ENCODE measurements at places on chromosomes 11 and 22. TPM values are rescaled to one million over a fixed set of nuclear protein-coding genes. Genes with fewer than 3 reads are reported as not detected.
A peak's percentile ranks its signal among the peaks of the same experiment; 100 is the strongest.

DNA sequence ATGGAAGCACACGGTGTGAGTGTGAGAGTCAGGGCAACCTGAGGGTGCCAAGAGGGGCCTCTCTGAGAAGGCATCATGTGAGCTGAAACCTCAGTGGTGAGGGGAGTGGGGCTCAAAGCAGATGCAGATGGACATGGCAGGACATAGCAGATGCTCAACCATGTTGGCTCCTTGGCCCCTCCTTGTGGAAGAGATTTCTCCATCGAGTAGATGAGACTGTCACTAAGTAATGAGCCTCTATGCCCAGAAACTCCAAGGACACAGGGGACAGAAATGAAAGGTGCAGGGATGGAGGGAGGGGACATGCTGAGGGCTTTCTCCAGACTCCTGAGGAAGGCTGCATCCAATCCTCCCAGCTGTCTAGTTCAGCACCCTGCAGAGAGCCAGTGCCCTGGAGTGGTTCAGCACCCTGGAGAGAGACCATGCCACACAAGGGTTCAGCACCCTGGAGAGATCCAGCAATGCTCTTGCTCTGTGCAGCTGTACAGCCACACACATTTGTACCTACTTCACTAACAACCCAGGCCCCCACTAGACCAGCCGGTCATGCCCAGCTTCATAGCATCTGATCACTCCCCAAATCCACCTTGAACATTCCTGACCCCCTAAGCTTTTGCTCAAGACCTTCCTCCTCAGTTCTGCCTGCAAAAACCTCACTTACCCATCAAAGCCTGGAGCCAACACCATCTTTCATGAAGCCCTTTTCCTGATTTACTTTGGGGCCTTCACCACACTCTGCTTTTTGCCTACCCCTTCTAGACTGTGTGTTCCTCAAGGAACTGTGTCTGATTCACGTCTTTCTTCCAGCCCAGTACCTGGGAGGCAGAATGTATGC lies 252.0 kb downstream of the CTTN start:
- DNase-seq = peak; percentile 83

DNA sequence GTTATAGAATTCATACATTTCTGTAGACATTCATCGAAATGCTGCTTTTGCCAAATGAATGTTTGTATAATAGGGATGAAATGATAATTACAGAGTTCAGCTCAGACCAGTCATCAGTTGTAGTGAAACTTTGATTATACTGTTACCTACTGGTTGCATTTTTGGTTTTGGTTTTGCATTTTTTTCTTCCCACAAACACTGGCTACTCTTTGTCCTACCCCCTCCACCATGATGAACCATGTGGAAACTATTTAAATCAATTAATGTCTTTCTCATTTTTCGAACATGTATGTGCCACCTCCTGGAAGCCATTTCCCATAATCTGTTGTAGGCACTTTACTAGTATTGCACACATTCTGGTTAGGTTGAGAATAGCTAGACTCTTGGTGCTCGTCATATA lies 75.3 kb upstream of the MTNR1B start:
- no peak for DNase-seq

GRCh38 chr11:71425409-71425808 lies 22.8 kb downstream of the DHCR7 start:
- no peak for DNase-seq

DNA sequence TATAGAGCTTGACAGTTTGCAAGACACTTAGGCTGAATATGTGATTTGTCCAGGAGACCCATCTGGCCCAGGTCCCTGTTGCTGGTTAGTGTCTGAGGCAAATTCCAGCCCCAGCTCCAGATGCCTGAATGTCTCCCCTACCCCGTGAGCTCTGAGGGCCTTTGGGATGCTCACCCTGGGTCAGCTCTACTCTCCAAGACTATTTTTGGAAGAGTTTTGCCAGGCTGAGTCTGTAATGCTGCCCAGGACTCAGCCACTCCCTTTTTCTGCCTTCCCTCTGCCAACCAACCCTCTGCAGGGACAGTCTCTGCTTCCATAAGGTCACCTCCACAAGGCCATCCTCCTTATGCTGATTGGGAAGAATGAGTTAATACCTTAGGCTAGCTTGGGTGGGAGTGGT lies 66.3 kb downstream of the CABIN1 start:
- no peak for DNase-seq

- DNase-seq = no peak
Observed at GRCh38 chr11:43962383-43963278, 20.2 kb downstream of the C11orf96 start.

KCNK4 gene
- total RNA-seq = 0.31 TPM

ANGPTL5 gene
- not detected for total RNA-seq

- DNase-seq = no peak
Observed at GRCh38 chr11:118651820-118652219, 27.6 kb downstream of the TREH start.

DNA sequence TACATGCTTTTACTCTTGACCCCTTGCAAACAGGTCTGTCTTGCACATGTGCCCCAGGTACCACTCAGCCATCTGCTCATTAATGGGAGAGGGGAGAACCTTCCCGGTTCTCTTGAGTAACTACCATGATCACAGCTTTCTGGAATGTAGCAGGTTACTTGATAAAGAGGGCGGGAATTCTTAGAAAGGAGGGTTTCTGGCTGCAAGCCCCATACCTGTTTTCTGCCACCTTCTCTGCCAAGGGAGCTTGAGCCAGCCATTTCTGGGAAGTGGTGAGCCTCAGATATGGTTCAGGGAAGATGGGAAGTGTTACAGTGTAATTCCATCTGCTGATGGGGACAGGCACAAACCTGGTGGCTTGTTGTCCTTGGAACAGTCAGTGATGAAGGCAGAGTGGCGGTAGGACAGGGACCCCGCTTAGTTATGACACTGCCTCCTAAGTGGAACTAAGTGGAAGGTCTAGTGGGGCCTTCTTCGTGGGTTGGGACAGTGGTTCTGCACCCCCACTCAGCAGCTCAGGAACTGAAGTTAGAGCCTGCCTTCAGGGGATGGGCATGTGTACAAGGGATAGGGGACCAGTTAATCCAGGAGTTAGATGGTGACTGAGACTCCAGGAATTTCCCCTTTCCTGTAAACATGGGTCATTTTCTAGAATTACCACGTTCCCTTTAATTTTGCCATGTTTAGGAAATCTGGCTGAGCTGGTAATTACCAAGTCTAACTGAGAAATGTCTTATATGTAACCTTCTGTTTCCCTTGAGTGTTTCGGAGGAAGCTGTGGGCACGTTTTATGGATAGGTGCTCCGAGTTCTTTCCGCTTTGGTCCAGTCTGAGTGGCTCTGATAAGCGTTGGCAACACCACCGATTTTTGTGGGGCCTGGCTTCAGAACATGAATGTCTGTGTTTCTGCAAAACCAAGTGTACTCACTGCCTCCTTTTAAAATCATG lies 35.3 kb downstream of the BCR start:
- no peak for DNase-seq

DNA sequence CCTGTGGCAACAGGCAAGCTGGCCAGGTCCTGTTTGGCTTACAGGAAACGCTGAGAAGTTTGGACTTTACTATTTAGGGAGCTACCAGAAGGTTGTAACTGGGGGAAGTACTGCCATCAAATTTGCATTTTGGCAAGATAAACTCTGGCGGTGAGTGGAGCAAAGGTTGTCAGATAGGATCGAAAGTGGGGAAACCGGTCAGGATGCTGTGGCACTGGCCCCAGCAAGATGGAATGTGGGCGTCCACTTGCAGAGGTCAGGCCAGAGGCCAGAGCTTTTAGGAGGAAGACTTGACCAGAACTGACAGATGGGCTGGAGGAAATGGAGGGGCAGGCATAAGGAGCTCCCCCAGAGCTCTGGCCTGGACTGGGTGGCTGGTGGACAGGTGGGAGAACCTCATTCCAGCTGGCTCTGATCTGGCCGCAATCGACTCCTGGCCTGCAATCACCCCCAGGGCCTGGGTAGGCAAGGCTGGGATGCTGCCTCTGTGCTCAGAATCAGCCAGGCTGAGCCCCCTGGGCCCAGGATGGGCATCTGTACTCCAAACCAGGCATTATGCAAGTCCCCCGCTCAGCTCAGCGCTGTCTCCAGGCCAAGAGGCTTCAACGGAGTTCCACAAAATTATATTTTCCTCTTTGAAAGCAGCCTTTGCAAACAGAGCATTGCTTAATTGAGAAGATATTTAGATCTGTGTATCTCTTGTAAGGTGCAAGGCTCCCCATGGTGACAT lies 178.3 kb upstream of the NECTIN1 start:
- no peak for DNase-seq

TTC28 gene
- total RNA-seq = 12.6 TPM

SLC5A1 gene
- not detected for total RNA-seq

GRCh38 chr11:71179877-71180605 lies 72.3 kb downstream of the SHANK2 start:
- peak; percentile 15 for DNase-seq

DNA sequence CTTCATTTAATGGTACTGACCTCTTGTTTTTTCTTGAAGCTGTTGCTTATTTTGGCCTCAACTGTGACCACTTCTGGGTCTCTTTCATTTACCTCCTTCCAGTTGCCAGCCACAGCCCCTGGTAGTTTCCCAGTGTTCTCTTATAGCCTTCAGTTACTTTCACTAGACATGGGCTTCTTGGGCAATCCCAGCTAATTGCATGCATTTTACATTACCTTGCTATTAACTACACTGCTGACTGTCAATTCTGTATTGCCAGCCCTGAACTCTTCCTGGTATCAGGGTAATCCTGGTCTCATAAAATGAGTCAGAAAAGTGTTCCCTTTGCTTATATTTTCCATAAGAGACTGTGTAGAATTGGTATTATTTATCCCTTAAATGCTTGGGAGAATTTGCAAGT lies 195.8 kb upstream of the LARGE1 start:
- DNase-seq = no peak

PLEKHB1 gene
- total RNA-seq = 34.0 TPM

KCNA4 gene
- not detected for total RNA-seq

GRCh38 chr11:64918017-64918416 lies 1.0 kb upstream of the ATG2A start:
- DNase-seq = no peak

DNA sequence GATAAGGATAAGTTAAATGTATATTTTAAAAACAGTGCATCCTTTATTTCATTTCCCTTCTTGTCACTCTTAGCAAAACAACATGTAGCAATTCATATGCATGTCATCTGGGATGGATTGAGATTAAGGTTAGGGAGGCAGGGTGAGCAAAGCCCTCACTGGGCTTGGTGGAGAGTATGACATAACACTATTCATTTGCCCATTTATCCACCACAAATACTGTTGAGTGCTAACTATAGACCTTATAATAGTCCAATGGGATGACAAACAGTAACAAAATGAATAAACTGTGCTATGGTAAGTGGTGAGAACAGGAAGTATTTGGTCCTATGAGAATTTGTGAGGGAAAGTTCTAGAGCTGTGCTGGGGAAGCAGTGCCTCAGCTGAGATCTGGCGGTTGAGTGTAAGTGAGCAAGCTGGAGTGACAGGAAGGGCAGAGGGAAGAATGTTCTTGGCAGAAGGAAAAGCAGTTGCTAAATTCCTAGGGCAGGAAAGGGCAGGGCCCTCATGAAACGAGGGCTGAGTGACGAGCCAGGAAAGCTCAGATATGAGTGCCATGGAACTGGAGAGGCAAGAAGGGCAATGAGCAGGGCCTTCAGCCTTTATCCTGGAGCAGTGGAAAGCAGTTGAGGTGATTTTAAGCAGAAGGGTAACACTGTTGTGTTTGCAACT lies 6.7 kb downstream of the HSD17B12 start:
- no peak for DNase-seq

GRCh38 chr22:40030758-40031095 lies 36.0 kb downstream of the FAM83F start:
- peak; percentile 53 for DNase-seq

- DNase-seq = no peak
Observed at GRCh38 chr22:17570851-17571631, 7.7 kb downstream of the SLC25A18 start.

SPI1 gene
- not detected for total RNA-seq

CECR2 gene
- total RNA-seq = 154 TPM

TRIM22 gene
- total RNA-seq = 79.9 TPM

- DNase-seq = peak; percentile 33
Observed at GRCh38 chr11:7079545-7080135, 9.2 kb upstream of the RBMXL2 start.

ALG9 gene
- total RNA-seq = 25.5 TPM

ARRB1 gene
- total RNA-seq = 22.1 TPM

PARVG gene
- 1.3 TPM for total RNA-seq

GRCh38 chr11:13108416-13108815 lies 99.3 kb downstream of the RASSF10 start:
- no peak for DNase-seq

UPK3A gene
- not detected for total RNA-seq

DNA sequence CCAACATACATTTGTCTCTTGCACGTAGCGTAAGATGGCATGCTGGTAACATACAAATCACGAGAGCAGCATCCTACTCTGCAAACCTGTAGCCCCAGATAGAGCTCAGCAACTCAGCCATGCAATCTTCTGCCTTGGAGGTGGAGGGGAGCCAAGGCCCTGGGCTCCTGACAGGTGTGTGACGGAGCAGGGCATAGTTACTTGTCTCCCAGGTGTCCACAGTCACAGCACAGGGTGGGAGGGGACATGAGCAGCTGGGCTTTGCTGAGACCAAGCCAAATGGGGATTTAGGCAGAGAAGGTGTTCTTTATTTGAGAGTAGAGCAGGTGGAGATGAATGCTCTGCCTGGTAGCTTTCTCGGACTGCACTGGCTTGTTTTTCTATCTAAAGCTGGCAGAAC lies 111.7 kb downstream of the TEAD1 start:
- DNase-seq = no peak

DNA sequence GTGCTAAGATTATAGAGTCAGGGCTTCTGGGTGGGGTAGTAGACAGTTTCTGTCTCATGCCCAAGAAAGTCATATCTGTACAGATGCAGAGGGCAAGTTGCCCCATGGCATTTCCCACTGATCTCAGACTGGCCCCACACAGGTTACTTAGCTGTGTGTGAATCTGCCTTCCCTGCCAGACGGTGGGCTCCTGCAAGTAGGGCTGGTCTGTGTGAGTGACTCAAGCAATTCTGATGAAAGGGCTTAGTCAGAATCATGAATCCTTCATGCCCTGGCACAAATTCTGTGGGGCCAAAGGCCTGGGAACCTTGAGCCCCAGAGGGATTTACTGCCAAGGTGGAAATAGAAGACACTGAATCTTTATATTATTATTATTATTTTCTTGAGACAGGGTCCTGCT lies 30.4 kb downstream of the USH1C start:
- DNase-seq = no peak

GRCh38 chr11:75386942-75387630 lies 12.2 kb upstream of the RPS3 start:
- DNase-seq = peak; percentile 65

MUC5B gene
- total RNA-seq = 0.02 TPM

CRACR2B gene
- total RNA-seq = 29.0 TPM

DNA sequence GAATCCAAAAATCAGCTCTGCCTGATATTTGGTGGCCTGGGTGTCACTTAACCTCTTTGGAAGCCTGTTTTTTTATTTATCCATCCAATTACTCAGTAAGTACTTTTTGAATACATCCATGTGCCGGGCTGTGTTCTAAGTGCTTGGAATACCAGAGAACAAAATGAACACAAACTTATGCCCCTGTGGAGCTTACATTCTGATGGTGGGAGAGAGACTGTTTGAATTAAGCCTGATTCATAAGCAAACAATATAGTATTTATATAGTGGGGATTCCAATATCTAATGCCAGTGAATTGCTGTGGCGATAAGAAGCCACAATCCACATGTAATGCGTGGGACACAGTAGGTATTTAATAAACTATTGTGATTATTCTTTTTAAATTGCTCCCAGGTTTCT lies 19.4 kb downstream of the KCNJ5 start:
- no peak for DNase-seq

GRCh38 chr11:2382936-2383851 lies 6.1 kb downstream of the CD81 start:
- peak; percentile 64 for DNase-seq

GRCh38 chr11:60767388-60767811 lies 10.7 kb downstream of the MS4A15 start:
- peak; percentile 80 for DNase-seq

Data from H9 (cell line).